Gastroesophageal sphincter (tissue), 4 donors: ENCODE measurements at places on chromosomes 4 and X.

DNA sequence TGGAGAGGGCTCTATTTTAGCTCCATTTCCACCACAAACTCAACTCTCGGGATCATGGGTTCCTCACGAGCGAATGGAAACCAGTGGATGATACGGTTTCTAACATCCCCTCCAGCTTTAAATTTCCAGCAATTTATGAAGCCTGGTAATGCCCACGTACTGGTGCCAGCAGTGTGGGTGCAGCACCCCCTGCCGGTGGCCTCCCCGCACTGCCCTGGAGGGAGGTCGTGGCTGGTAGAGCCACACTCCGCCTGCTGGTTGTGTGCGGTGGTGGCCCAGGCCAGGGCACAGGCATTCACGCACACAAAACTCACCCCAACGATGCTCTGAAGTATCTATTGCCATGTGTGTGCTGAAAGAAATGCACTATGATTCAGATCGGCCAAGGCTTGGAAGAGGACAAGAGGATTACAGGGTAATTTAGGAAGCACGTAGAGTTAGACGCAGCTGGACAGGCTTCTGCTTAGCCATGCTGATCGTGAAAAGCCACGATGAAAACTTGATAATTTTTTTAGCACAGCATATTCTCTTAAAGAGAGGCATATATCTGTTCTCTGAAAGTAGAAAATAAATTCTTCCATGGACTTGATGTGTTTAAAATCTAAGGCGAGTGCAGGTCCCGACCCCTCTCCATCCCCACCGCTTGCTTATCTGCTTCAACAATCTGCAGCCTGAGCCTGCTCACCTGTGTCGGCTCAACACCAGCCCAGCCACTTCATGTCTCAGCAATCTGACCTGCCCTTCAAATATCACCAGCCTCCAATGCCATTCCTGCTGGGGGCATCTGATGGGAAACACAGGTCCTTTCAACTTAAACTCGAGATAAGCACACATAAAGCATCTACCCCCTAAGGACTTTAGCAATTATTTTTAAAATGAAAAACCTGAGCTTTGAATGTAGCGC, 59.1 kb downstream of the SCD5 start:
- ATAC-seq = peak; percentile 80

DNA sequence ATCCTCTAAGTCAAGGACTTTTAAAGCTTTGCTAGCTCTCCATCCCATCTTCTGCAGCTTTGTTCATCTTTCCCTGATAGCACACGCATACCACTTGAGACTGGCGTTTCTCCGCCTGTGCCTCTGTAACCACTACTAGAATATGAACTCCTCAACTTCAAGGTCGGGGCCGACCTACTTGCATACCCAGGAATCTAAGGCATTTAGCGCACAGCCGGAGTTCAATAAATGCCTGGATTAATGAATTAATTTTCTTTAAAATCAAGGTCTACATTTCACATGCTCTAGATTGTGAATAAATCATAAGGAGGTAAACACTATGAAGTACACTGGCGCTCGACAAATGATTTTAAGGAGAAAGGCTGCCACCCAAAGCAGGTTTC, 89.3 kb downstream of the HNRNPD start:
- ATAC-seq = no peak

- ATAC-seq = peak; percentile 61
These were observed 11.3 kb upstream of the SLC2A9 start for GRCh38 chr4:10032625-10033024.

DNA sequence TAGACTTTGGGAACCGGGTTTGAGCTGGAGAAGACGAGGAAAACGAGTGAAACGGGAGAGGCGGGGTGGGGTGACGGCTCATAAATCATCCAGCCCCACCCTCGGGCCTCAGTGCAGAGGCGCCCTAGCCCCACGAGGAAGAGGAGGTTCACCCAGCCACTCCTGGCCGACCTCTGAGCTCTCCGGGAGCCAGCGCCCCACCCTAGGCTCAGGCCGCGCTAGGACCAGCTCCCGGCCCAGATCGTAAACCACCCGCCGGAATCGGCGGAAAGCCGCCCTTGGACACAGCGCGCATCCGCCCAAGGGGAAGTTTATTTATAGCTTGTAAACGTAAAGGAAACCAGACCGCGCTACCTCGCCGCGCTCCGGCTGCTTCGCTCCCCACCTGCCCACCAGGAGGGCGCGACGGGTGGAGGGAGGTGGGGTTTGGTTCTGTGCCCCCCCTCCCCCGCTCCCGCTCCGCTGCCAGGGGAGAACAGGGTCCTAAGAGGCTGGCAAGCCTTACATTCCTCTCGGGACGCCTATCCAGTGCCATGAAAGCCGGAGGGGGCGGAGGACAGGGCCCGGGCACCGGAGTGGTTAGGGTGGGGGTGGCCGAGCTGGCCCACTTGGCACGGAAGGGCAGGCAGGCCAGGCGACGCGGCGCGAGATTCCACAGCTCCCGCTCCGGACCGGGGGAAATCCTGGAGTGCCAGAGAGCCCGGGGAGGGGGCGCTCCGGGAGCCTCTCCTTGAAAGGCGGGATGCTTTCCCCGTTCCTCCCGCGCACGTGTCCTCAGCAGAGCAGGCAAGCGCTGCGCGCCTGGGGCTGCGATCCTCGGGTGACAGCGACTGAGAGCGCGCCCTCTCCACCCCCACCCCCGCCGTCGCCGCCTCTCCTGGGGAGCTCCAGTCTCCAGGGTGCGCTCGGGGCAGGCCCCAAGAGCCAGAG, 84.2 kb downstream of the BCOR start:
- peak; percentile 68 for ATAC-seq

GRCh38 chr4:155197757-155198156, 10.7 kb upstream of the NPY2R start:
- no peak for ATAC-seq

- no peak for ATAC-seq
These were observed 231.5 kb upstream of the FMR1 start for GRCh38 chrX:147680251-147680650.

- ATAC-seq = no peak
These were observed 132.3 kb downstream of the PDLIM5 start for GRCh38 chr4:94583914-94584641.

DNA sequence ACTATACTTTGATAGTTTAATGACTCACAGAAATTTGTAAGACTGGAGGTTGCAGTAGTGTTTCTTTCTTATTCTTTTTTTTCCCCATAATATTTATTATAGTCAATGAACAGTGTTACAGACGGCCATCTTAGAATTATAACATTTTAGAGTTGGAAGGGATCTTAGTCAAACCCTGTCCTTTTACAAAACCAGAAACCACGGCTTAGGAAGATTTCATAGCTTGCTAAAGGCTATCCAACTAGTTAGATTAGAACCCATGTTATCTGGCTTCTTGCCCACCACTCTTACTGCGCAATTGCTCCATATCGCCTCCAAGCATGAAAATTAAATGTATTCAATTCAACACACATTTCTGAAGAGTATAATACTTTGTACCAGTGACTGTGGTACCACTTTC, 1.1 kb downstream of the XIAP start:
- ATAC-seq = no peak

GRCh38 chr4:158068068-158068467, 104.8 kb downstream of the GASK1B start:
- ATAC-seq = no peak

DNA sequence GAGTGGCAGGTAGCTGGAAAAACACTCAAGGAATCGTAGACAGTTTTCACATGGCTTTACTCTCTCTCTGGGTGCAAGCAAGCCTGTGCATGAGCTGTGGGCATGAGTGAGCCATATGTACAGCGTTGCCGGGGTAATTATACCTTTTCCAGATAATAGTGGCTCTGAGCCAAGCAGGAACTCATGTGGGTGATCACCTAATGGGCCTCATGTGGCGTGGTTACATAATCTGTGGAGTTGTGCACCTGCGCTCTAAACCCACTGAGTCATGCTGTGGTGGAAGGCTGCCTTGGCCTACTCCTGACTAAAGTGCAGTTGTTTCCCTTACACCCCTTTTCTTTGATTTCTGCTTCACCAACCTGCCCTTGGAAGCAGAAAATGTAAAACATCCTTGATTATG, 1564.5 kb upstream of the PCDH10 start:
- no peak for ATAC-seq

GRCh38 chrX:15321447-15321846, 6.0 kb upstream of the ASB11 start:
- ATAC-seq = no peak

GRCh38 chrX:132956421-132957210, 1.8 kb downstream of the HS6ST2 start:
- ATAC-seq = no peak

DNA sequence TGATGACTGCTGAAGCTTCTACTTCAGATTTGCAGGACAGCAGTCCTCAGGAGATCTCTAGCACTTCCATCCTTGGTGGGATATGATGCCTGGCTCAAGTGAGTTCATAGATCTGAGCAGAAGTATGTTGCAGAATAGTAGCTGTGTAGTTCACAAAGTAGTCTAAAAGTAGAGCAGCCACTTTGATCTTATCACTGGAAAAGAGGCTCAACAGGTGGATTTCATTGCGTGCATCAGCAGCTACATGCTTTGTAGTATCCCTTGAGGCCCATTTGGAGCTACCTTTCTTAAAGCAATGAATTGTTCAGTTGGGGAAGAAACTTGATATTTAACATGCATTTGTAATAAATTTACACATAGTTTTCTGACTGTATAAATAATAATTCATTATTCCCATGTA, 29.9 kb downstream of the BEX3 start:
- no peak for ATAC-seq

GRCh38 chrX:70139736-70140135, 6.5 kb downstream of the IGBP1 start:
- ATAC-seq = no peak

DNA sequence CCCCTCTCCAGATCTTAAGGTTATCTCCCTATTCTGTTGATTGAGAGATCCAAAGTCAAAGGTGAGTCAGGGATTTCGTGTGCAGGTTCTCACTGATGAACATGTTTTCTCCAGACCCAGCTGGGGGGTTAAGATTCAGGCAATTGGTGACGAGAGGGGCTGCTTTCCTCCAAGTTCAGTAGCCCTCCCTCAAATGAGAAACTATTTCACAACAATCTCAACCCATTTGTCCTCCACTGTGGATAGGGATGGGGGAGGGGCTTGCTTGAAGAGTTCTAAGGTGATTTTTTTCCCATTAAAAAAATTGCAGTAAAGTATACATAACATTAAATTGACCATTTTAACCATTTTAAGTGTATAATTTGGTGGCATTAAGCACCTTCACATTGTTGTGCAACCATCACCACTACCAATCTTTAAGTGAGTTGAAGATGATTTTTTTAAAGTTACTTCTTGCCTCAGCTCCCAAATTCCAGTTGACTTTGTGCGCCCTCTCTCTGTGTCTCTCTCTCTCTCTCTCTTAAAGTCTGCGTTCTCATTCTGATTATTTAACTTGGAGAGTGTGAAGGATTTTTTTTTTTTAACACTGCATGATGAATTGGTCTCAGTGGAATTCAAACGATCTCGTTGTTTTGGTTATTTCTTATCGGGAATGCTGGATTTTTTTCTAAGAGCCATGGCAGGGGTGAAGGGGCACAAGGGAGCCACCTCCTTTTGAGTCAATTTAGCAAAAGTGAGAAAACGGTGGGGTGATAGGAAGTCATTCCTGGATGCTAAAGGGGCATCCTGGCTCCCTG, 175.9 kb downstream of the SHROOM3 start:
- ATAC-seq = peak; percentile 28

DNA sequence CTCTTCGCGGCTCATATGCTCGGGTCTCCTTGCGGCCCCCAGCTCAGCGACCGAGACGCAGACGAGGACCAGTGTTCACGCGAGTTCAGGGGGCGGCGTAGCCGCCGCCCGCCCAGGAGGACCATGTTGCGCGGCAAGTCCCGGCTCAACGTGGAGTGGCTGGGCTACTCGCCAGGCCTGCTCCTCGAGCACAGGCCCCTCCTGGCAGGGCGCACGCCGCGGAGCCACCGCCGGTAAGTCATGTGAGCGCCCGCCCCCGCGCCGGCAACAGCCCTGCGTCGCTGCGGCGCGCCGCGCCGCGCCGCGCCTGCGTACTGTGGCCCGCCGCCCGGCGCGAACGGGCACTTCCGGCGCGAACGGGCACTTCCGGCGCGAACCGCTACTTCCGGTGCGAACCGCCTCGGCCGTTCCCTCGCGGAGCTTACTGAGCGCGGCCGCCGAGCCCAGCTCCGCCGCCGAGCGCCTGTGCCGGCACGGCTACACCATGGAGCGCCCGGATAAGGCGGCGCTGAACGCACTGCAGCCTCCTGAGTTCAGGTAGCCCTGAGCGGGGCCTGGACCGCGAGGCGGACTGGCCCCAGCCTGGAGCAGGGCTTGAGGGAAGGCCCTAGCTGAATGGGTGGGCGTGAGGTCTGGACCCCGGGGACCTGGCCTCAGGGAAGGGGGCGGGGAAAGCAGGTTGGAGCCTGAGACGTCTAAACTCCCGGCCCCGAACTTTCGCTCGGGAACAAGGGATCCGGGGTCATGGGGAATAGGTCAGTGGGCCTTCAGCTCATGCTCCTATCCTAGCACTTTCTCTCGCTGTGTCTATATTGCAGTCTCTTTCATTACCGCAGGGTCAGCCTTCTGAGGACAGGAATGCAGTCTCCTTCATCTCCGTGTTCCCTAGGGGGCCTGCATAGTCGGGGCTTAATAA, at the start of gene VMA21:
Gene VMA21 (plus strand): TSS at position 382 of the 916 bp plus-strand sequence. CDS start 103 bp downstream, at position 485.
- ATAC-seq = peak; percentile 97

DNA sequence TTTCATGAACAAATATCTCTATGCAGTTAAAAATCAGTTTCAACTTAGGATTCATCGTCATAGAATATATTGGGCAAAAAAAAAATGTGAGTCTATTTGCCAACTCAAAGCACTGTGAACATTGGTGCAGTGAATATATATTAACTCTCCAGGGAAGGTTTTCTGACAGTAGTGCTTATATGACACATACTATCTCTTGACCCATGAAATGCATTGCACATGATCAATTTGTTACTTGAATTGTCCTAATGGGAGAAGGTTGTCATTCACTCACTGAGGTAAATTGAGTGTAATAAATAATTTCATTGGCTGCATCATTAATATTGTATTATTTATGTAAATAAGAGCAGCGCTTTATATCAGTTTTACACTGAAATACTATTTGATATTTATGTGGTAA, 2458.5 kb downstream of the ARAP2 start:
- no peak for ATAC-seq

GRCh38 chrX:41670112-41670511, 18.7 kb upstream of the GPR34 start:
- ATAC-seq = no peak

- no peak for ATAC-seq
These were observed 27.0 kb downstream of the SLC10A6 start for GRCh38 chr4:86822136-86822535.

GRCh38 chrX:136735601-136736000, 45.1 kb downstream of the ARHGEF6 start:
- ATAC-seq = no peak

DNA sequence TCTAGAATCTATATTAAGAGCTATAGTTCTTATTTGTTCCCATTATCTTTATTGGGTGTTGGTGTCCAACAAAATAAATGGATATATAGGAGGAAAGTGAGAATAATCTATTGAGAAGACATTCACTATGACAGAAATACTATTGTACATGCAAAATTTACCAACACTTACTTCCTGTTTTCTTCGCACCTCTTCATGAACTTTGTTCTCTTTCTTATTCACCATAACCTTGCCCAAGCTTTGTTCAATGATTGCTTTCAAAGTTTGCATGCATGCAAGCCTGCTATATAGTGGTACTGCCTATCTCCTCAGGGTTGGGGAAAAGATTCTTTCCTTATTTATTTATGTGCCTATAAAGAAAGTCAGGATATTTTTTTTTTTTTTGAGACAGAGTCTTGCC, 176.4 kb upstream of the JADE1 start:
- no peak for ATAC-seq

- no peak for ATAC-seq
These were observed 85.0 kb upstream of the ZNF81 start for GRCh38 chrX:47751670-47752069.
